Fibroblast of skin of right quadriceps (primary cell): ENCODE measurements at places on chromosomes 12 and 14.

DNA sequence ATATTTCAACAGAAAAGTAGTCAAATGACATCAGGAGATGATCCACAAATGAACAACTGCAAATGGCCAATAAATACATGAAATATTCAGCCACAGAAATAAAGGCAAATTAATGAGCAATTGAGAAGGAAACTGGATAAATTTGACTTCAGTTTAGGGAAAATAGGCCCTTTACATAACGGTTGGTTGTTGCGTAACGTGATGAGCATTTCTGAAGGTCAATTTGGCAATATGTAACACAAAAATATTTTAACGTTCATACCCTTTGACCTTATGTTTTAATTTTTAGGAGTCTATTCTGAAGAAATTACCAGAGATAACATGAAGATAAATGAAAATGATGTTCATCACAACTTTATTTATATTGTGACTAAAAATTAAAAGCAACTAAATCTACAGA is 14.7 kb upstream of the MSRB3 start:
- no peak for DNase-seq

DNA sequence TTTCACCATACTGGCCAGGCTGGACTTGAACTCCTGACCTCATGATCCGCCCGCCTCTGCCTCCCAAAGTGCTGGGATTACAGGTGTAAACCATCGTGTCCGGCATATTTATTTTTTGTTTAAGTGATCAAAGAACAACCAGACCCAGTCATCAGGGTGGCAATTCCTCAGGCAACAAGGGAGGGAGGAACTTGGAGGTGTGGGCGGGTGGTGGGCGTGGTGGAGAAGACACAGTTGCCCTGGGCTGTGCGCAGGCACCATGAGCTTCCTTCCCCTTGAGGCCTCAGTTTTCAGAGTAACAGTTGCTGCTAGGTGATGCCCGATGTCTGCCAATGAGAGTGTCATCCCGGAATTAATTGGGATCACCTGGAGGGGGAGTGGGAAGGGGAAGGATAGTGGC is 191.7 kb downstream of the ALG10 start:
- no peak for DNase-seq

GRCh38 chr12:31215518-31216232 is 110.3 kb downstream of the SINHCAF start:
- DNase-seq = no peak

DNA sequence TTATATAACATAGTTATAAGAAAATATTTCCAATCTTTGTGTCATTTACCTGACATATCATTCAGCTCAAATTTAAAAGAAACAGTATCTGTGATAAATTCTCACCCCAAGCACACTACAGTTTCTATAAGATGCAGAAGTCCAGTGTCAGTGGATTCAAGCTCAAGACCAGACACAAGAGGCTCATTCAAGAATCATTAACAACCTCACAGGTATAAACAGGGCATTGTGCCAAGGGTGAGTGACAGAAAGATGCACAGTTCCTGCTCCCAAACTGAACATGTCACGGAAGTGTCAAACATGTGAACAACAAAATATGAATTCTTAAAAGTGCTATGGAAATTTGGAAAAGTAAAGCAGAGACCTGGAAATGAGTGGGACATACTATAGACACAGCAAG is 12.8 kb downstream of the ATP2B1 start:
- no peak for DNase-seq

DNA sequence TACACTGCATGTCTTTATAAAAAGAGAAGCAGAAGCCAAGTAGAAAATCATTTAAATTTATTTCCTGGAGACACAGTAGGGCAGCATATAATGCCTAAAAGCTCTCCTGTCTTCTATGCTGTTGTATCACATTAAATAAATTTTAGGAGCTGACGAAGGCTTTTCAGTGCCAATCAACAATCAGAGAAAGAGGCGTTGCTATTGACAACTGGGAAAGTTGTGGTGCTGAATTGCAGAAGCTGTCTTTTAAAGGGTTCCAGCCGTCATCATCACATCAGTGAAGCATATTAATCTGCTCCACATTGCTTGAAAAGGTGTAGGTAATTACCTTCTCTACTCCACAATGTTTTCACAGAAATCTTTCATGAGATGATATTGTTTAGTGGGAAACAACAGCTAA is 103.9 kb downstream of the FSCB start:
- no peak for DNase-seq

DNA sequence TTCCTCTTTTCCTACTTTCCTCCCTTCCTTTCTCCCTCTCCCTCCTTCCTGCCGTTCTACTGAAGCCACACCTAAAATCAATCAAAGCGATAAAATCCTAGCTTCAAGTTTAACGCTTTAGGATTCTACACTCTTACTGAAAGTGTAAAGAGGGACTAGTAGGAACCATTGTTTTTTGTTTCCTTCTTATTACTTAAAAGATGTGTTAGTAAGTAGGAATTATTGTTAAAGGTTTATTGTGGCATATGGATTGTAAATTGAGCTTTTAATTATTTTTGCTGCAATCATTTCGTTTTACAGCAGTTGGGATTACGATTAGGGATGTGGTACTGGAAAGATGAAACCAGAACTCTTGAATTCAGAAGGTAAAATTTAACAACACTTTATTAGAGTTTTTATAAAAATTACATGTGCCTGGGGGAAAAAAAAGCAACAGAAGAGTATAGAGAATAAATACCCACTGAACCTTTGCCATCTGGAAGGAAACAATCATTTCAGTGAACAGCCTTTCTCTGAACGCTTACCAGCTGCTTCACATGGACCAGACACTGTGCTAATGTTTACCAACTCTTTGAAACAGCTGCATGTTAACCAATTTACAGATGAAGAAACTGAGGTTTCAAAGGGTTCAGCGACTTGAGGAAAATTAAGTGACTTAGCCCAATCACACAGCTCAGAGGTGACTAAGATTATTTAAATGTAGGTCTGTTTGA is 1.0 kb downstream of the PPP1R36 start:
- DNase-seq = no peak
